ENCODE measurements at places on chromosomes 3 and 15. TPM values are rescaled to one million over a fixed set of nuclear protein-coding genes. Genes with fewer than 3 reads are reported as not detected.
A peak's percentile ranks its signal among the peaks of the same experiment; 100 is the strongest.

SATB1 gene
- polyA plus RNA-seq: 18.9 TPM

MNS1 gene
- 0.33 TPM for polyA plus RNA-seq

C3orf62 gene
- 9.1 TPM for polyA plus RNA-seq

POPDC2 gene
- 805 TPM for polyA plus RNA-seq

CKMT1B gene
- 0.33 TPM for polyA plus RNA-seq

SEMA3F gene
- 21.3 TPM for polyA plus RNA-seq

HOMER2 gene
- polyA plus RNA-seq: 12.3 TPM

DPPA2 gene
- not detected for polyA plus RNA-seq

- DNase-seq: no peak
Observed at GRCh38 chr3:65807225-65807624, 231.5 kb downstream of the MAGI1 start.

DNA sequence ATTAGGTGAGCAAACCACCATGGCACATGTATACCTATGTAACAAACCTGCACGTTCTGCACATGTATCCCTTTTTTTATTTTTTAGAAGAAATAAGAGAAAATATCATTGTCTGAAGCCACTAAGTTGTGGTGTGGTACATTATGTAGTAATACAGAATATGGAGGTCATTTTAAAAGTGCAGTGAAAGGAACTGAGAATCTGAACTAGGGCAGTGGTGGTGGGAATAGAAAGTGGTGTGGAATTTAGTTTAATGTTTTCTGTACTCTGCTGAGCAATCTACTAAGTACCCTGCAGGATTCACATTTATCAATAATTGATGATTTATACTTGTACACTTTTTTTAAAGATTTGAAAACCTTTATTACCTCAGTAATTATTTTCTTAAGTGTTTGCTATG is 283.5 kb downstream of the CHL1 start:
- DNase-seq: no peak

GRCh38 chr3:13277196-13277813 is 142.8 kb downstream of the NUP210 start:
- DNase-seq: no peak

GRCh38 chr3:177652556-177653291 is 455.4 kb upstream of the TBL1XR1 start:
- no peak for DNase-seq

DNA sequence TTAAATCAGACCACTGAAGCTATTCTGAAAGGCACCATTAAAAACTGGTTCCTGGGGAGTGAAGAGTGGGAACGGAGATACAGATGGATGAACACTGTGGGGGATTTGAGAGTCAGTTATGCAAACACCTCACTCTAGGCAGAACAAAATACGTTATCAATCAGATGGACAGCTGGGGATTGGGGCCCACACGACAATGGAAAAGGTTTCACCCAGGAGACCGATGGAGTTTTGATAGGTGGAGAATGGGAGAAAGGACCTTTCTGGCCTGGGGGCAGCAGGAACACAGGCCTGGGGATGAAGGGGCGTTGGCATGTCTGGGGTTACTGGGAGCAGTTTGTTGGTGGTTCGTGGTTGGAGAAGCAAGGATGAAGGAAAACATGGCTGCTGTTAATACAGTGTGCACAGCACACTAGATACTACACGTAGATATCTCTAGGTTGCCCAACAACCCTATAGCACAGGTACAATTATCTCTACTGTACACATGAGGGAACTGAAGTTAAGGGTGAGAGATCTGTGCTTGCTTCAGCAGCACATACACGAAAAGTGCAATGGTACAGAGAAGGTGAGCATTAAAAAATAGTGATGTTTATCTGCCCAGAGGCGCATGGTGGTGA is 16.5 kb downstream of the ST6GAL1 start:
- no peak for DNase-seq

- DNase-seq: no peak
Observed at GRCh38 chr3:118550122-118550521, 484.5 kb downstream of the IGSF11 start.

DNA sequence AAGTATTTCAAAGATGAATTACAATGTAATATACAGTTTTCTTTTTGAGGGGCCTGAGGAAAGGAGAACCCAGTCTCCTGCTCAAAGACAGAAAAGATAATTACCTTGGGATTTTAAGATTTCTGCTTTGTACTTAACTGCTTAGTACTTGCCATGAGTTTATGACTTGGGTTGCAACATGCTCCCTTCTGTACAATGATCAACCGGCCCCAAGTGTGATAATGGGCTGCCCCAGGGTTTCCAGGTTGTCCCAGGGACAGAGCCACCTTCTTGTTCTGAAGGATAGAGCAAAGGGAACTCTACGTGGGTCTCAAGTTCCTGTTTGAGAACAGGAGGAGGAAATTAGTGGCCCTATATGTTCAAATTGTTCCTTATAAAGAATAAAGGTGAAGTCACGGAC is 104.8 kb downstream of the ABHD5 start:
- DNase-seq: no peak

- no peak for DNase-seq
Observed at GRCh38 chr3:60523536-60523935, 727.7 kb downstream of the FHIT start.

DNA sequence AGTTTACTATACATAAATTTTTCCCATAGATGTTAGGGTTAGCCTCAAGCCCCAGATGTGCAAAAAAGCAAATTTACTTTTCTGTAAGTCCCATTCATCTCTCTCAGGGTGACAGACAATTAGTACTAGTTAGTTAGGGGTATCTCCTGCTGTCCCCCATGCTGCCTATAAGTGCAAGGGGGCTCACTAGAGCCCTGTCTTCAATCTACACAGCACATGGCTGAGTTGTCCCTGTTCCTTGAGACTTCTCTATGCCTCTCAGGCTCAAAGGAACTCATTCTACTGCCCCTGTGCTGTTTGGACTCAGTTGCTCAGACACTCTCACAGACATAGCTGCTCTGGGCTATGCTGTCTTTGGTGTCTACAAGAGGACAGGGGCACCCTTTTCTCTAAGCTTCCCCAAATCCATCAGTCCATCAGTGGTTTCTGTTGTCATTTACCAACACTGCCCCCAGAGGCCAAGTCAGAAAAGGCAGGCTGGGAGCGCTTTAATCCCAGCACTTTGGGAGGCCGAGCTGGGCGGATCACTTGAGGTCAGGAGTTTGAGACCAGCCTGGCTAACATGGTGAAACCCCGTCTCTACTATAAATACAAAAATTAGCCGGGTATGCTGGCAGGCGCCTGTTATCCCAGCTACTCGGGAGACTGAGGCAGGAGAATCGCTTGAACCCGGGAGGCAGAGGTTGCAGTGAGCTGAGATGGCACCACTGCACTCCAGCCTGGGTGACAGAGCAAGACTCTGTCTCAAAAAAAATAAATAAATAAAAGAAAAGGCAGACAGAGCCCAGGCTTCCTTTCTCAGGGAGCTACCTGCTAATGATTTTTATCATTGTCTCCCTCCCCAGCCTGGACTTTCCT is 31.4 kb upstream of the PRTG start:
- DNase-seq: peak; percentile 13

DNA sequence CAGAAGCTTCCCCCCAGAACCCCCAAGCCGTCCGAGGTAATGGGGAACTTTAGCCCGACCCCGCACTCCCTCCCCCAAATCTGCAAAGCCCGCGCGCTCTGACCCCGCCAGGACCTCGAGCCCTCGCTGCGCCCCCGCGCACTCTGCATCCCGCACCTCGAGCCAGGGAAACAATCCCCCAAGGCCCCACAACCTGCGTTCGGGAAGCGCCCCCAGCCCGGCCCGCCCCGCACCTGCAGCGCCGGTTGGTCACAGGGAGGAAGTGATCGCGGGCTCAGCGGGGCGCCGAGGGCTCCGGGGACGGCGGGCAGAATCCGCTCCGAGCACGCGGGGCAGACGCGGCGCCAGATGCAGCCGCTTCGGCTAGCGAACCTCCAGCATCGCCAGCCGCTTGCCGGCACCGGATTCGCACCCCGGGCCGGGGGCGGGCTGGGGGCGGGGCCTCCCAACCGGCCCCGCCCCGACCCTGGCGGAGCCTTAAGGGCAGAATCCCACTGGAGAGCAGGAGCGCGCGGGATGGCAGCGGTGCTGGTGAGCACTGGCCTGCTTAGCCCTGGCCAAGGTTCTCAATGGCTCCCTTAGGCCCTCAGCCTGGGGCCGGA is at the start of gene CAMKV:
TSS of gene CAMKV (minus strand) at position 382 of the 602 bp plus-strand sequence. CDS start 7,518 bp downstream, outside the sequence.
- DNase-seq: no peak

- peak; percentile 47 for DNase-seq
Observed at GRCh38 chr15:28977377-28978010, 91.7 kb downstream of the APBA2 start.

GRCh38 chr3:43674345-43675085 is 16.2 kb upstream of the ABHD5 start:
- no peak for DNase-seq

GRCh38 chr15:79427781-79428598 is 4.1 kb upstream of the MINAR1 start:
- DNase-seq: no peak

GRCh38 chr3:4736284-4736861 is 242.9 kb upstream of the BHLHE40 start:
- DNase-seq: peak; percentile 59

DNA sequence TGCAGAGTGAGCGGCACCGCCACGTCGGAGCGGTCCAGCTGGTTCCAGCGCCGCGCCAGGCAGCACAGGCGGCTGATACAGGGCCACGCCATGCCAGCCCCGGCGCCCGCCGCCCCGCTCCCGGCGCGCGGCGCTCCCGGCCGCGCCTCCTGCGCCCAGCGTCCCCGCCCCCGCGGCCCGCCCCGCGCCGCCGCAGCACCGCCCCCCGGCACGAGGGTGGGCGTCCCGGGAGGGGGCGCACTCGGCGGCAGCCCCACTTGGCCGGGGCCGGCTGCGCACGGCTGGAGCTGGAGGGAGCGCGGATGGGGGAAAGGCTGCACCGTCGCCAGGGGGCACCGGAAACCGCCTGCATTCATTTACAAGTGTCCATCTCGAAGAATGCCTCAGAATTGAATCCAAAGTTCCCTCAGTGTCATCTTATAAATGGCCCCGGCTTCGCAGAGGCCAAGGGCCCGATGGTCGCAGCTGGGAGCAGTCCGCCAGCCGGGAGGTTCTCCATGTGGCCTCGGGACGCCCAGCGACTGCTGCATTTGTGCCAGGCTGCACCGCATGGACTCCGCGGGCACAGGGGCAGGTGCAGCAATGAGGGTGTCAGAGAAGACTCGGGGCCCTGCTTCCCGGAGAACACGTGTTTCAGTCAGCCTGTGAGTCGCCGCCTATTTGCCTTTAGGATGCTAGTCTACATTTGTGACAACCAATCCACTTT is at the start of gene MAP6D1:
TSS of gene MAP6D1 (minus strand) at position 122 of the 706 bp plus-strand sequence. CDS start at position 92, 30 bp downstream.
- DNase-seq: no peak

GRCh38 chr15:77702211-77702957 is 69.7 kb upstream of the LINGO1 start:
- DNase-seq: no peak

DNA sequence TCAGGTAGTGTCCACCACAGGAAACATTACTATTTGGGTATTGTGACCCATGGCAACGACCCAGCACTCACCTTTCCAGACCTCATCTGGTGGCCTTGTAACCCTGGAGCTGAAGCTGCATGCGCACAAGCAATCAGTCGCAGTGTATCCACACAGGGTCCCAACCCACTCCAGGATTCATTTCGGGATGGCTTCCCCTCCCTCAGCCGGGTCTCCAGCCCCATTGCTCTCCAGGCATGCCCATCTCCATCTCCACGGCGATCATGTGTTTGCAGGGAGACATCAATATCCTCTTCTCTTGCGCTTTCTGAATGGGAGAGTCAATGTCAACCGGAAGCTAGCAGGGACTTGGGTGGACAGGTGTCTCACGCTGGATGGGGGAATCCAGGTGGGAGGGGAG is 35.2 kb downstream of the GOLGA6L2 start:
- no peak for DNase-seq

- DNase-seq: peak; percentile 59
Observed at GRCh38 chr15:68278345-68278594, 725 bp downstream of the FEM1B start.

DNA sequence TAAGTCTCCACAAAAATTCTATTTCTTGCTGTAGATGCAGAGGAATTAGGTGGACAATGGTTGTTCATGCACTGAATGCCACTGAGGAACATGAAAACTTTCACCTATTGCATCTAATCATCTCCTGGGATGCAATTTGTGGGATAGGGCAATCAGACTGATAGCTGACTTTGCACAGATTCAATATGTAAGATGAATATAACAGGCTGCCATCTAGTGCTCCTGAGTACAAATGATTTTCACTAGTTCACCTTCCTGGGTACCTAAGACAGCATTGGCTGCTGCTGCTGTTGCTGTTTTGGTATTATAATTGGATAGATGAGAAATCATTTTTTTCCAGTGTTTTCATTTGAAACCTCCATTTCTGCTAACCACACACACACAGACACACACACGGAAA is 19.7 kb downstream of the TIMMDC1 start:
- no peak for DNase-seq

DNA sequence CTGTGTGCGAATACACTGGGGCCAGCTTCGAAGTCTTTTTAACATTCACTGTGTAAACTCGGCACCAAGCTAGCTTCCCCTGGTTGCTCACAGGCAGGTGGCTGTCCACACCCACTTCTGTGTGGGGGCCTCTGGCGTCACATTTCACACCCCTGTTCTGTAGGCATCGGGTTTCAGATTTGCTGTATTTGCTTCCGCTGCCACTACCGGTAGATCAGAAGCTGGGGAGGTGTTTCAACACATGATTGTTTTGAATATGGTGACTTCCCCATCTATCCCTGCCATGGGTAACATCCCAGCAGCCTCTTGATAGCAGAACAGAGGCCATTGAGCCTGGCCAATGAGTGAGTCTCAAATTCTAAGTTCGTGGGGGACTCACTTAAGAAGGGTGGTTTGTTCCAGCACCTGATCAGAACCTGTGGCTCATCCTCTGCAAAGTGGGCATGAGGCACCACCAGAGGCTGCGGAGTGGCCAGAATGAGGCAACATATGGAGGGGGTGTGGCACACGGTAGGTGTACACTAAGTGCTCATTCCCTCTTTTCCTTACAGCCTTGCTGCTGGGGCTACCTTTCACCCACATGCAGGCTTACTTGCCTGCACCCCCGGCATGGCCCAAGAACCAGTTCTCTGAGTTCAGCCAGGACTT is 61.5 kb downstream of the IQSEC1 start:
- no peak for DNase-seq

DNA sequence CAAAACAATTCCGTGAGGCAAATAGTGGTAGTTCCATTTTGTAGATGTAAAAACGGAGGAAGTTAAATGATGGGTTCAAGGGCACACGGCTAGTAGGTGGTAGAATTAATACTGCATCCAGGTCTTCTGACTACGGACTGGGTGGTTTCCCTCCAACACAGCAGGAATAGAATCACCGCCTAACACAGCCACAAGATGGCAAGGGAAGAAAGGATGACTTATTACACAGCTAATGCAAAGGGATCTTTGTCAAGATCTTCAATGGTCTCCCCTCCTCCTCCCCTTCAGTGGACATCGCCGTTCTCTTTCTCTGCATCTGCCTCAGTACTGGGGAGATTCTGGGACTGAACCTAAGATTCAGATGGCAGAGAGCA is 524 bp upstream of the TOPBP1 start:
- no peak for DNase-seq

- no peak for DNase-seq
Observed at GRCh38 chr3:159600291-159600690, 388.3 kb upstream of the IL12A start.

DNA sequence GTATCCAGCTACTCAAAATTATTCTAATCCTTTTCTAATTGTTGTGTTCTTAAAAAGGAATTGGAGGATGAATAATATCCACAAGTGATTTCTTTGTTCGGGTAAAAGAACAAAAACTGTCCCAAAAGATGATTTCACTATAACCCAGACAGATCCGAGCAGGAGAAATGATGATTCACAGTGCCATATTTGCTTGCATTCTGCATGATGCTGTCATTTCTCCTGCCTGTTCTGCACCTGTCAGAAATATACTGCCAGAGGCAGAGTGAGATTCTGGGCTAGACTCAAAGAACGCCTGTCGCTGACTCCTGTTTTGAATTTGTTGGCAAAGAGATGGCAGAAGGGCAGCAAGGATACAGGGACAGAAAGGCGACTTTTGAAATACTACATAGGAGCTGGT is 34.7 kb upstream of the SLC24A5 start:
- DNase-seq: no peak

Data from heart right ventricle (tissue), 16 donors.